ENCODE measurements at places on chromosomes 4 and X.

DNA sequence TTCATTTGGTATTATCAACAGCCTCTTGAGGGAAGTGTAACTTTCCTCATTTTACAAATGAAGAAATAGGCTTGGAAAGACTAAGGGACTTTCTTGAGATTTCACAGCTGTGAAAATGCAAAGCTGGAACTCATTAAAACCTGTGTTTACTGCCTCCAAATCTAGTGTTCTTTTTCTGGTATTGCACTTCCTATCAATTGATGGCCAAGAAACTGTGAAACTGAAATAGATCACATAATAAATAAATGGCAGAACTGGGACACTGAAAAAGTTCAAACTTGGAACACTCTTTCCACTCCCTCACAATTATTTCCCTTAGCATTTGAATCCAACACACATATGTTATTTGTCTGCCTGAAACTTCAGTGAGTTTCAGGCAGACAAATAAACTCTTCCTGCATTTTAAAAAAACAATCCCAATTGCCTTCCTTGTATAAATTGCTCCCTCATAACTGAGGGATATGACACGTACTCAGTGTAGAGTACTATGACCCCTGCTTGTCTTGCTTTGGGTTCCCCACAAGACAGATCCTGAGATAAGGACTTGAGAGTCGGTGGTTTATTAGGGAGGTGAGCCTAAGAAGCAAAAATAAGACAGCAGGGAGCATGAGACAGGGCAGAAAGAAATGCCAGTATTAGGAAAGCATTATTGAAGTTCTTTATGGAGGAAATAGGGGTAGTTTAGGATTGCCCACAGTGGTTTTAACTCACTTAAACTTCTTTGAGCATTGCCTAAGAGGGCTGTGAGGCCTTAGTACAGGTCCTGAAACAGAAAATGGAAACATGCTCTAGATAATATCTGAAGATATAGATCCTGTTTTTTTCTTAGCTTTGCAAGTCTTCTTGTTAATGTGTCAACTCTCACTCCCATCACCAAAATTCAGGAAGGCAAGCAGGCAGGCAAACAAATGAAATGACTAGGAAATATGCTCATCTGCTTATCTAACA is 33.9 kb downstream of the RTL3 start:
- no peak for DNase-seq

DNA sequence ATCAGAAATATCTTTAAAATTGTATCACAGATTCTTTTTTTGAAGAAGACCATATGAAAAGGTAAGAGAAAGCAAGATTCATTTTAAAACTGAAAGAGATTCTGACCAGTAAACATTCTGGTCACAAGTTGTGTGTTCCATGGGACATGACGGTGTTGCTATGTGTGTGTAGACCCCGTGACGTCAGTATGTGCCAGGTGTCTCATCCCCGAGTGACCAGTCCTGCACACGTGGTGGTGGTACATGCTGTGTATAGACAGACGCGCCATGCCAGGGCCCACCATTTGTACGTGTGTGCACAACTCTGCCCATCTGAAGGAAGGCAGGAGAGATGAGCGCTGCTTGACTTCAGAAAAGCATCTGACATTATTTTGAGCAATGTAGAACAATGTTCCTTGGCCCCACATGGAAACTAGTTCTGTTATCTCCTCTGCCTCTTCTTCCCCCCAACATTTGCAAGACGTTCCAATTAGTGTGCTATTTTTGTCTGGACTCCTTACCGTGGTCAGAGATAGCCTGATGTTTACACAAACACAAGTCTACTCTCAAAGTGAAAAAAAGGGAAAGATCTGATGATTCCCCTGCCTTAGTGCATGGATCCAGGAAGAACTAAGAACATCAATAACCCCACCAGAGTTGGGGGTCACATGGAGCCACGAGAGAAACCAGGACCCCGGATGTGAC is 51.2 kb downstream of the IRF2 start:
- DNase-seq, result no peak

- no peak for DNase-seq
Observed at GRCh38 chr4:26692014-26692726, 108.3 kb downstream of the TBC1D19 start.

DNA sequence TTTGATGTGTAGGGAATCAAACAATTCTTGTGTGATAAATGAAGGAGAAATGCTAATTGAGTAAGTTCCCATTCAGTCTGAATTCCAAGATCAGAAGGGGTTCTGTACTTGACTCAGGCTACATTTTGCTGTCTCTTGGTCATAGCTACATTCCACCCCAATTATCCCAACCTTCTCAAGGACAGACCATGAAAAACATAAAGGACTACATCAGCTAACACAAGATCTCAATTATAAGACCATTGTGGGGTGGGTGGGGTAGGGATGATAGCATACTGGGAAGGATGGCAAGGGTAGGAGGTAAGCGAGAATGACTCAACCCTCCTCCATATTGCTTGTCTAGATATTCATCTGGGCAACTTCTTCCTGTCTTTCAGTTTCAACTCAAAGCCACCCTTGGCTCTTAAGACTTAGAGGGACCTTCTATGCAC is 87.4 kb upstream of the ETNPPL start:
- no peak for DNase-seq

- DNase-seq, result no peak
Observed at GRCh38 chr4:43943998-43944397, 504.6 kb downstream of the KCTD8 start.

GRCh38 chrX:69231903-69232302 is 66.7 kb upstream of the PJA1 start:
- no peak for DNase-seq

- DNase-seq, result no peak
Observed at GRCh38 chr4:107366016-107366735, 330.1 kb upstream of the DKK2 start.

GRCh38 chrX:110863883-110864282 is 68.3 kb upstream of the CHRDL1 start:
- DNase-seq, result no peak

GRCh38 chr4:184503869-184504300 is 29.5 kb upstream of the IRF2 start:
- DNase-seq, result no peak
